Mesothelial cell of epicardium (in vitro differentiated cells): ENCODE measurements at places on chromosomes 2 and 18.

GRCh38 chr2:173764094-173764493 lies 201.1 kb downstream of the SP3 start:
- no peak for DNase-seq

- no peak for DNase-seq
Observed at GRCh38 chr2:148529745-148530144, 114.8 kb upstream of the EPC2 start.

- DNase-seq, result no peak
Observed at GRCh38 chr18:12990123-12990475, 1.1 kb upstream of the CEP192 start.

DNA sequence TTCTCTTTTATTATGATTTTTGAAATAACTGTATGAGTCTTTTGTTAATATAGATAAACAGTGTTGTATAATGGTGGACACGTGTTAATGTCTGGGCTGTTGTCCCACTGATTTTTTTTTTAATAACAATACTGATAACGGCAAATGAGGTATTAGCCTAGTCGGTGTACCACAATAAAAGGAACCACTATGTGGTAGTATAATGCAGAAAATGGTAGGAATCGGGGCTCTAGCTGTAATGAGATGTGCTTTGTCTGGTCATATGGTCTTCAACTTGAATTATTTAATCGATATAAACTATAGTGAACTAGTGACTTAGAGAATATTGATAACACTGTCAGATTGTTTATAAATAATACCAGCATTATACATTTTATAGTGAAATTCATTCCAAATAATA lies 517.9 kb upstream of the SPHKAP start:
- no peak for DNase-seq

- DNase-seq, result no peak
Observed at GRCh38 chr18:24254071-24254470, 115.2 kb downstream of the CABYR start.
